ENCODE measurements at places on chromosomes 11 and 22.

- DNase-seq = no peak
Observed at GRCh38 chr11:59759900-59760299, 4.7 kb downstream of the STX3 start.

DNA sequence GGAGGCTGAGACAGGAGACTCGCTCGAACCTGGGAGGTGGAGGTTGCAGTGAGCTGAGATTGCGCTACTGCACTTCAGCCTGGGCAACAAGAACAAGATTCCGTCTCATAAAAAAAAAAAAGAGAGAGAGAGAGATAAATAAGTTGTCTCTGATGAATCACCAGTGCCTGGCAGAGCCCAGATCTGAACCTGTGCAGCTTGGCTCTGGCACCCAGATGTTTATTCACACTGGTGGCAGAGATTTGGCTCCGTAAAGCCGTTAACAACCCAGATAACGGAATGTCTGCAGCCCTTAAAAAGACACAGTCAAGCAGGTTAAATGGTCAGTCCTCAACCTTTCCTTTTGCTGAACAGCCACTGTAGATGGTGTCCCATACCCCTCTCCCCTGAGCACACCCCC lies 33.5 kb upstream of the RTL6 start:
- DNase-seq = no peak

DNA sequence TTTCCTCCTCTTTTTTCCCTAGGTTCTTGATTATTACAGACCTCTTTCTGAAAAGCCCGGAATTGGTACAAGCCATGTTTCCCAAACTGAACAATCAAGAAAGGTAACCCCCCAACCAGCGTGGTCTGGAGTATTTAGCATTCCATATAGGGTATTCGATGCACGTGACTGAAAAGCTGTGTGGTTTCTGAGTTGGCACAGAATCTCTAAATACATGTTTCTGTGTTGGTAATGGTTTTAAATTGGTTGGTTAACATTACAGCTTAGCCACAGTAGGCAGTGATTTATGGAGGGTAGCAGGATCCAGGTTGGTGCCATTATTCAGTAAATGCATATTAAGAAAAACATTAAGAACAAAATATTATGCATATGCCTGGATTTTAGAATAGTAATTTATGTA lies 46.8 kb downstream of the ATXN10 start:
- DNase-seq = no peak

DNA sequence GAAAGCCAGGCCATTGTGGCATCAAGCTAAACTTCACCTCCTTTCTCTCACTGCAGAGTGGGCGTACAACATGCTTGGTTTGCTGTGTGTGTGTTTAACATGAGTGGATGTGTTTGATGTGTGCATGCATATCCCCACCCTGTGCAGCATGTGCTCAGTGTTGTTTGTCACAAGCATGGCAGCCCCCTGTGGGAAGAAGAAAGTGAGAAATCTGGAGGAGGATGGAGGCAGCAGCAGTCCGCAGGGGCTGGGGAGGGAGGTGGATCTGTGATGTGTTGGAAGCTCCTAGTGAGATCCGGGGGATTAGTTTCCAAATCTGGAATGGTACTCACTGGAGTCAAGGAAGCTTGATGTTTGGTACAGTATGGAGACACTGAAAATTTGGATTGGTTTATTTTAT lies 24.1 kb upstream of the CCDC134 start:
- DNase-seq = no peak

GRCh38 chr11:33474866-33475265 lies 217.7 kb downstream of the HIPK3 start:
- no peak for DNase-seq

DNA sequence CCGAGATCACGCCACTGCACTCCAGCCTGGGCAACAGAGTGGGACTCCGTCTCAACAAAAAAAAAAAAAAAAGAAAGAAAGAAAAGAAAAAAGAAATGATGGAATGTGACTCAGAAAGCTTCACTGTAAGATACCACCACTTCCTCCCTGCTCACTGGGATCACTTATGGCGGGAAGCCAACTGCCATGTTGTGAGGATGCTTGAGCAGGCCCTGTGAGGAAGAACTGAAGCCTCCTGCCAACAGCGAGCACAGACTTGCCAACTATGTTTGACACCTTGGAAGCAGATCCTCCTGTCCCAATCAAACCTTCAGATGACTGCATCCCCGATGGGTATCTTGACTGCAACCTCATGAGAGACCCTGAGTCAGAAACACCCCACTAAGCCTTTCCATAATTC lies 8.3 kb downstream of the SEC14L6 start:
- DNase-seq = no peak

- no peak for DNase-seq
Observed at GRCh38 chr11:65569164-65569972, 909 bp upstream of the ZNRD2 start.

DNA sequence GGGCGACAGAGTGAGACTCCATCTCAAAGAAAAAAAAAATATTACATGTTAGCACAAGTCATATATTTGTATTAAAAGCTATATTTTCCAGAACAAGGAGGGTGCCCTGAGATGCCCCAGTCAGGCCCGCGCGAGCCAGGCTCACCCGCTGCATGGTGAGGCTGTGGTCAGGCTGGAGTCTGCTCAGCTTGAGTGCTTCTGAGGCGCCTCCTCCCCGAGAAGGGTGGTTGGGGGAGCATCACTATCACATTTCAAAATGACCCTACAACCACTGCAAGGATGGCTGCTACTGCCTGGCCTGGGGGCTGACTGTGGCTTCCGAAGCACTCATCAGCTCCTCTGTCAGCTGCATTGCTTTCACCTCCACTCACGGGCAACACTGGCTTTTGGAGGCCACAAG lies 77.1 kb downstream of the SCUBE1 start:
- no peak for DNase-seq

GRCh38 chr11:72745925-72746550 lies 6.2 kb downstream of the ARAP1 start:
- DNase-seq = no peak

DNA sequence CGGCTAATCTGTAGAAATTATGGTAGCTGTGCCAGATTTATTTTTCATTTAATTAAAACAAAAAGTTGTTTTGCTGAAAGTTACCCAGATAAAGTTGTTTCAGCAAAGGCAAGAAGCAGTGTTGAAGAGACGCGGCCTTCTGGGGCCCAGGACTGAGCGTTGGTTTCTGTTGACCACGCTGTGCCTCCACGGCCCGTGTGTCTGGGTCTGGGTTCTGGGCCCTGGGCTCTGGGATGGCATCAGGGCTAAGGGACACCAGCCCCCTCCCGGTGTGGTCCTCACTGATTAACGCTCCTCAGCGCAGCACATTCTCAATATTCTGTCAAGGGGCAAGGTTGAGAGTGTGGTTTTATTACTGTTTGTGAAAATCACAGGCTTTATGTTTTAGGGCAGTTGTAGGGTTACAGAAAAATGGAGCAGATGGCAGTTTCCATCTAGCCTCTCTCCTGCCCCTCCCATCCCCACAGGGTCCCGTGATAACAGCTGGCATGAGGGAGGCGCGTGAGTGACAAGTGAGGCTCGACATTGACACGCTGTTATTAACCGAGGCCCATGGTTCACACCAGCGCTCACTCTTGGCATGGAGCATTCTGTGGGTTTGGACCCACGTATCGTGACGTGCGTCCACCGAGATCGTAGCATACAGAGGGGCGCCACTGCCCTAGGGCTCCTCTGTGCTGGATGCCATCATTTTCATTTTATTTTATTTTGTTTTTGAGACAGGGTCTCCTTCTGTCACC lies 1231.4 kb downstream of the BRD1 start:
- DNase-seq = no peak

DNA sequence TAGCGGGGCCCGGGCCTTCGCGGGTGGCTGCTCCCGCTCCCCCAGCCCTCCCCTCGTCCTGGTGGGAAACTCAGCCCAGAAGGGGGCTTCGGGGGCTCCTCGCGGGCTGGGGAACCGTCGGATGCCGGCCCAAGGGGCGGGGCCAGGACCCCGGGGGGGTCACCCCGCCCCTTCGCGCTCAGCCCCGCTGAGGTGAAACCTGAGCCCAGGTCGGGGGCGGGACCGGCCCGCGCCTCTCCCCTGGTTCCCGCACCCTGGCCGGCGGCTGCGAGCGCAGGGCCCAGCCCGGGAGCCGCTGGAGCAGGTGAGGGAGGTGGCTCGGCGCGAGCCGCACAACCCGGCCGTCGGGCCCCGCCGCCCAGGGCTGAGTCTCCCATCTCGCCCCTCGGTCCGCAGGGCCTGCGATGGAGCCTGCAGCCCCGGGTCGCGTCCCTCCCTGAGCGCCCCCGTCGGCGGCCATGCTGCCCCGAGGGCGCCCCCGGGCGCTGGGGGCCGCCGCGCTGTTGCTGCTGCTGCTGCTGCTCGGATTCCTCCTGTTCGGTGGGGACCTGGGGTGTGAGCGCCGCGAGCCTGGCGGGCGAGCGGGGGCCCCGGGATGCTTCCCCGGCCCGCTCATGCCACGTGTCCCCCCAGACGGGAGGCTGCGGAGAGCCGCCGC lies at the start of gene LARGE2:
TSS of gene LARGE2 (plus strand) at position 232 of the 658 bp plus-strand sequence. CDS start at position 459, 227 bp downstream.
- no peak for DNase-seq

- DNase-seq = no peak
Observed at GRCh38 chr11:12235553-12235946, 125.2 kb downstream of the MICAL2 start.

- DNase-seq = no peak
Observed at GRCh38 chr11:60951904-60952741, at the start of gene SLC15A3. SLC15A3 (minus strand) TSS chr11:60952176; CDS start chr11:60951551, 625 bp downstream.

- no peak for DNase-seq
Observed at GRCh38 chr11:12685229-12685628, 11.0 kb downstream of the TEAD1 start.

GRCh38 chr11:44950625-44951476 lies at the start of gene TP53I11:
TP53I11 (minus strand) TSS chr11:44950883; CDS start chr11:44938335, 12,548 bp downstream.
- DNase-seq = peak; percentile 44

DNA sequence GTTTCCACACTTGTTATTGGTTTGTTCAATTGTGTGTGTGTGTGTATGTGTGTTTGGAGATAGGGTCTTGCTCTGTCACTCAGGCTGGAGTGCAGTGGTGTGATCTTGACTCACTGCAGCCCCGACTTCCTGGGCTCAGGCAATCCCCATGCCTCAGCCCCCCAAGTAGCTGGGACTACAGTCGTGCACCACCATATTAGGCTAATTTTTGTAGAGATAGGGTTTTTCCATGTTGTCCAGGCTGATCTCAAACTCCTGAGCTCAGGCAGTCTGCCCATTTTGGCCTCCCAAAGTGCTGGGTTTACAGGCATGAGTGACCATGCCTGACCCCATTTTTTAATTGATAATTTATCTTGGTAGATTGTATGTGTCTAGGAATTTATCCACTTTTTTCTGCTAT lies 263.7 kb downstream of the DYNC2H1 start:
- no peak for DNase-seq

GRCh38 chr11:7057641-7058040 lies 31.2 kb upstream of the RBMXL2 start:
- DNase-seq = no peak

DNA sequence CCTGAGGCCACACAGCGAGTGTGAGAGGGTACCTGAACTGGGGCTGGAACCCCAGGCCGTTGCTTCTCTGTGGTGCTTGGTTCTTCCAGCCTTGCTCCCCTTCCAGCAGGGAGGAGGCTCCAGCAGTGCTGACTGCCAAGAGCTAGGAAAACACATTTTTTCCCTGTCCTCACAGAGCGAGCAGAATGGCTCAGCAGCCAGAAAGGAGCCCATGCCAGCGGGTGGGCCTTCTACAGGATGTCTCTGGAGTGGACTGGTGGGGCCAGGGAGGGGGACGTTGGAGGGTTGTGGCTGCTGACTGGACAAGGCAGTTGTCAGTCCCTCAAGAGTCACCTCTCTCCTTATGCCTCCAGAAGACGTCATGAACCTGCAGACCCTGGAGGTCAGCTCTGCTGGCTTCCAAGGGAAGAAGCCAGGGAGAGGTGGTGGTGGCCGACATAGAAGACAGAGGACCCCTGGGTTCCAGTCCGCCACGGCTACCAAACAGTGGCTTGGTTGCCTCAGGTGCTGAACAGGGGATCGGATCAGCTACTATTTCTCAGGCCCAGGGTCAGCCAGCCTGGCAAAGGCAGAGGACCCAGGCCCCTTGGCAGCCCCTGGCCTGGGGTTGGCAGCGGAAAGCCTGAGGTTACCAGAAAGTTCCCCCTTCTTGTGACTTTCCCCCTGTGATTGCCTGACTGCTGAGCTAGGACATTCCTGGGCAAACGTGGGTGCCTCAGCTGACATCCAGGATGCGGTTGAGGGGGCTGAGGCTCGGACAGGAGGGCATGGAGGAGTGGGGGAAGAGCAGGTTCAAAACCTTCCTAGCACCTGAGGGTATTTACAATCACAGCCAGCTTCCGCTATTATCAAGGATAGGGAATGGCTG lies 3.7 kb downstream of the MAFF start:
- no peak for DNase-seq

DNA sequence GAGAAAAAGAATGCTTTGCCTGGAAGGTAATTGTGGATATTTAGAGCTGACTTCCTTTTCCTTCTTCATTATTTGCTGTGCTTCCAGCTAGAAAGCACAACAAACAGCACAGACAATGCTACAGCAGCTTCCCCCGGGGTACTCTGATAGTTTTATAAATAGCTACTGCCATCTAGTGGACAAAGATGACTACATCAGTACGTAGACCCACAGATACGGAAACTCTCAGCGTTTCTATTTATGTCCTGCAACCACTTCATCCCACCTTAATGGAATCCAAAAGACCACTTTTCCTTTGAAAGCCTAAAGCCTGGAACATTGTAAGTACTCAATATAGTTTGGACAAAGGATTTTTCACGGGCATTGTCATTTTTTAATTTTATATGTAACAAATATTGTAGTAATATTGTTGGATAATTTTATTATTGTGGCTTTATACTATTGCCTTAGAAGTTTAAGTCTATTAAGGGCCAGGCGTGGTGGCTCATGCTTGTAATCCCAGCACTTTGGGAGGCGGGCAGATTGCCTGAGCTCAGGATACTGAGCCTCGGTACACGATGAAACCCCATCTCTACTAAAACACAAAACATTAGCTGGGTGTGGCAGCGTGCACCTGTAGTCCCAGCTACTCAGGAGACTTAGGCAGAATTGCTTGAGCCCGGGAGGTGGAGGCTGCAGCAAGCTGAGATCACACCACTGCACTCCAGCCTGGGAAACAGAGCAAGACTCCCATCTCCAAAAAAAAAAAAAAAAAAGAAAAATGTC lies 7.5 kb downstream of the HSPA8 start:
- DNase-seq = no peak

GRCh38 chr22:22810018-22810427 lies 77.6 kb upstream of the IGLL5 start:
- peak; percentile 80 for DNase-seq

- DNase-seq = no peak
Observed at GRCh38 chr11:123581651-123582399, 72.6 kb downstream of the SCN3B start.

- DNase-seq = no peak
Observed at GRCh38 chr11:7844521-7844920, 47.8 kb upstream of the OR5P2 start.

DNA sequence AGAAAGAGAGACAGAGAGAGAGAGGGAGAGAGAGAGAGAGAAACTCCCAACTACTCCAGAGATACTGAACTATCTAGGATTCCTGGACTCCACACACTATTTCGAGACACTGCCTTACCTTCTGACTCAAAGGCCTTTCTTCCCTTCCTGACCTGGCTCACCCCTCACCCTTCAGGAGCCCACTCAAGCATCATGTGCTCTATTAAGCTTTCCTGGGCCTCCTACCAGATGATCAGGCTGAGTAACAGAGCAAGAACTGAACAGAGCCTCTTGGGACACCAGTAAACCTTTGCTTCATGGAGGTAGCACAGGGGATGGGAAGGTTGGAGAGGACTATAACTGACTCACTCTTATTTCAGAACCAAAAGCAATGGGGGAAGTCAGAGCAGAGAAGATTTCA lies 31.4 kb downstream of the PLEKHA7 start:
- DNase-seq = no peak

Data from T-helper 9 cell (primary cell).